ENCODE measurements at places on chromosomes 1 and 21.

DNA sequence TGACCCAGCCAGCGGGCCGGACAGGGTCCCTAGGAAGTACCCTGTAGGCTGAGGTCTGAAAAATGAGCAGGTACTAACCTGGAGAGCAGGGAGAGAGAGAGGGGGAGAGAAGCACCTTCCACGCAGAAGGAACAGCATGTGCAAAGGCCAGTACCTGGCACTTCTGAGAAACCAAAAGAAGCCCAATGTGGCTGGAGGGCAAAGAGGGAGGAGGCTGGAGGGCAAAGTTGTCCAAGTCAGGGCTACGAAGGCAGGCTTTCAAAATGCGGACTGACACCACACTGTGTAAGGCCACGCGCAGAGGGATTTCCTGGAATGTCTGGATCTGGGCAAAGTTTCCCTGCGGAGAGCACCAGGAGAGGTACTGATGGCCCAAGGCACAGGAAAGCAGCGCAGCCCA lies 64.4 kb downstream of the SSBP3 start:
- DNase-seq = no peak

DNA sequence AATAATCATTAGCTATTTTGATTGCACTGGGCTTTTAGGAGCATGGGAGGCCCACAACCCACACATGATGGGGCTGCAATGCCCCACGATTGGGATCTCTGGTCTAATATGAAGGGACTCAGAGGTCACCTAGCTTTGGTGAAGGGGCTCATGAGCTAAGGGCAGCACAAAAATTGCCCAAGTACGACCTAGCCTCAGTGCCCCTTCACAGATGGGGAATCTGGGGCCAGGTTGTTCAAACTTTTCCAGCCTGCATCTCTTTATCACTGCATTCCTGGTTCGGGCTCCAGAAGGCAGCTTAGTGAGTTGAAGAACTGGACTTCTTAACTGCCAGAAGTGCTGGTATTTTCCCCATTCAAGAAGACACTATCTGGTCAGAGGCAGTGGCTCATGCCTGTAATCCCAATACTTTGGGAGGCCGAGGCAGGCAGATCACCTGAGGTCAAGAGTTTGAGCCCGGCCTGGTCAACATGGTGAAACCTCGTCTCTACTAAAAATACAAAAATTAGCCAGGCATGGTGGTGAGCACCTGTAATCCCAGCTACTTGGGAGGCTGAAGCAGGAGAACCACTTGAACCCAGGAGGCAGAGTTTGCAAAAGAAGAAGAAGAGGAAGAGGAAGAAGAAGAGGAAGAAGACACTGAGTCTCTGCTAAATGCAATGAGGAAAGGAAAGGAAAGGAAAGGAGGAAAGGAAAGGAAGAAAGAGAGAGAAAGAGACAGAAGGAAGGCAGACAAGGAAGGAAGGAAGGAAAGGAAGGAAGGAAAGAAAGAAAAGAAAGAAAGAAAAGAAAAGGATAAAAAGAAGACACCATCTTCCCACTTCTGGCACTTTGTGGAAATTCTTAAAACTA lies 258.5 kb upstream of the IRF2BP2 start:
- no peak for DNase-seq

DNA sequence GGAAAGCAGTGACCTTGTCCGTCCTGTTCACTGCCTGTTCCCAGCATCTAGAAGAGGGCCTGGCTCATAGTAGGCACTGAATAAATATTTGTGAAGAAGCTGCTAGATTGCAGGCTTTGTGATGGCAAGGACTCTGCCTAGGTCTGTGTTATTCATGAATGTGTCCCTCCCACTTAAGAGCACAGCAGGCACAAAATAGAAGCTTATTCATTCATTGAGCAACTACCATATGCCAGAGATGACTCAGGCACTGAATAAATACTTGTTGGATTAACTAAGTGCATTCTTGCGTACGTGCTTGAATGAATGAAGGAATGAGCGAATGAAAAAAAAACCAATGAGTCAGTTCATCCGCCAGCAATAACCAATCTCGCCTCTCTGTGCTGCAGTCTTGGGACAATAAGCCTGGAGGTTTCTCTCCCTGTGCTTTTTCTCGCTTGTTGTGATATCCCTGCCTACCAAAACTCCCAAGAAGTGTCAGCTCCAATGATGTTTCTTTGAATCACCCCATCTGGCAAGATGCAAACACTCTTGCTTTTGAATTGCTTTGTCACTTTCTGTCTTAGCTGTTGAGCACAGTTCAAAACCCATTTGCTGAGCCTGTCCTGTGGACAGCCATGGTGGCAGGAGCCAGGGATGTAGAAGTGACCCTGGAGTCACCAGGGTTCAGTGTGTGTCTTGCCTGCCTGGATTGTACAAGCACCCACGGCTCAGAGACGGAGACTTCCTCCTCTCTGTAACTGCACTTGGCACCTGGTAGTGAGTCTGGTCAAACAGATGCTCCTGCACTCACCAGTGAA lies 143.9 kb downstream of the KAZN start:
- DNase-seq = no peak

DNA sequence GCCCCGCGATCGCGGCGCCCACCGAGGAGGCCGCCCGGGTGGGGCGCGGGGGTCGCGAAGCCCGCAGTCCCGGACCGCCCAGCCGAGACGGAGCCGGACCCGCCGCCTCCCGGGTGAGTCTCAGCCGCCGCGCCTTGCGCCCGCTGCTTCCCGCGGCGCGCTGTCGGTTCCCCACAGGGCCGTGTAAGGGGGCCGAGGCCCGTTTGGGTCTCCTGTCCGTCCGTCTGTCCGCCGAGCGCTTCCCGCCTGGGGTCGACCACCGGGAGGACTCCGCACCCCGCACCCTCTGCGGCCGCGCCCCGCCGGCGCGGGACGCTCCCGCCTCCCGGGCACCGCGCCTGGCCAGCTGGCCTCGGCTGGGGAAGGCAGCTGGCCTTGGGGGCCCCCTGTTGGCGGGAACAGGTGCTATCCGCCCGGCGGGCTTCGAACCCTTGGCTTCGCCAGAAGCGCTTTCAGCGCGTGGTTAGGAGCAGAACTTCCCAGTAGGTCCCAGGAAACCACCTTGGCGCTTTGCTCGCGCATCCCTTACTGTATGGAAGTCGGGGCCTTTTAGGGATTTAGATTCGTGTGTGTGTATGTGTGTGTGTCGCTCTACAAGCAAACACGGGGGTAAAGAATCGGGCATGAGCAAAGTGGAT lies 414 bp downstream of the TMEM51 start:
- peak; percentile 24 for DNase-seq

DNA sequence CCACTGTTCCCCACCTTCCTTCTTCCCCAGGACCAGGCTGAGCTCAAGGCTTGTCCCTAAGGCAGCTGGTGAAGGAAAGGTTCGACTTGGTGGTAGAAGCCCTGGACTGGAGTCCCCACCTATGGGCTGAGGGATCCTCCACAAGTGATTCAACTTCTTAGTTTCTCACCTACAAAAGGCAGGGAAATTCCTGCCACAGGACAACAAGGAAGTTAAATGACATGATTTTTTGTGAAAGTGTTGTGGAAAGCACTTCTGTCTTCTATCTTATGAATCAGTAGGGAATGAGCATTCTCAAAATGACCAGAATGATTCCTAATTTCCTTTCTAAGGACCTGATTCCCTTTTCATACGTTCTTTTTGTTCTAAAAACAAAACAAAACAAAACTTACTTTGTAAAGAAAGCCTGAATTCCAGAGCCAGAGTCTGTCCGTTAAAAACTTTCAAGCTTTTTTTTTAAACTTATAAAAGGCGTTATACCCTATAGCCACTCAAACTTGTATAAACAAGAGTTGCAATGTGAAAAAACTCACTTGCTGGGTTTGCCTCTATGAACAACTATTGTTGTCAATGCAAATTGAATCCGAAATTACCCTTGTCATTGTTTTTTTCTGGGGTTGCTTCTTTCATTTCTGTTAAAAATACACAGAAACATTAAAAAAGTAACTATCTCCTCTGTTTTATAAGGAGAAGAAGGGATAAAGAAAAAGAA lies 12.2 kb downstream of the KCNJ15 start:
- no peak for DNase-seq

DNA sequence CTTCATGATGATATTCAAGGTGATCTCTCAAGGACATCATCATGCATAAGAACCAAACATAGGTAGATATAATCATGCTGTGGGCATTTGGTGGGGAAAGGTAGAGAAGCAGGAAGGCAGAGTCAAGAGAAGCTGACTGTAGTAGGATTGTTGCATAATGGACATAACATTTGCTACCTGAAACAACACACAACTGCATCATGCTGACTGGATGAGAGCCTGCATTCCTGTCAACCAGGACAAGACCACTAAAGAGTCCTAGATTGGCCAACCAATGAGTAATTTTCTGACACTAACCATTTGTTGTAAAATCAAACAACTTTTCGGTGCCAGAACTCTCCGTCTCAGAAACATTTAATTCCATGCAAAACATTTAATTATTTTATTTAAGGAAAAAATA lies 377.2 kb downstream of the PLPP3 start:
- DNase-seq = no peak

- no peak for DNase-seq
Measured at GRCh38 chr1:177413982-177414596, 243.3 kb downstream of the BRINP2 start.

DNA sequence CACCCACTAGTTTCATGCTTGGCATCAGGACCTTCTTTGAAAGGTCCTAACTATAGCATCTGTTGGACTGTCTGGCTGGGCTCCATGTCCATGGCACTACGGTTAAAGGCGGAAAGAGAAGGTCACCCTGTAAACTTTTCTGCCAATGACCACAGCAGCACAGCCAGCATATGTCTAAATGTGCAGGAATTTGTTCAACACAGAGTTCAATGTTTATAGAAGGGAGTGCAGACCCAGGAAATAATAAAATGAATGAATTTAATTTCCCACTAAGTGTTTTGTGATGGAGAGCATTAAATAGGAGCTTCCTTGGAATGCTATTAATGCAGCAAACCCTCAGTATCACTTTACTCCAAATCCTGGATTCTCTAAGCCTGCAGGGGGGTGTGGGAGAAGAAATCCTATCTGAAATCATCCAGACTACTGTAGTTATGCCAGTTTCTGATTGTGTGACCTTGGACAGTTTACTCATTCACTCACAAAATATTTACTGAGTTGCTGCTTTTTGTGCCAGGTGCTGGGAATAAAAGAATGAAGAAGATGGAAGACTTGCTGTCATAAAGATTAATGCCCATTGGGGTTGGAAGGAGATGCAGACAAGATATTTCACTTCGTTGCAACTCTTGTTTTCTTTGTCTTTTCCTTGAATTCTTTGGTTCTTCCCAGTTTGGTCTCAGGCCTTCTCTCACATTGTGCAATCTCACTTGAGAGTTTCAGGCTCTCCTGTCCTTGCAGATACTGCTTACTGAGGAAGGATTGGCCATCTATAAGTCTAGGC lies 195.0 kb downstream of the ROR1 start:
- no peak for DNase-seq

DNA sequence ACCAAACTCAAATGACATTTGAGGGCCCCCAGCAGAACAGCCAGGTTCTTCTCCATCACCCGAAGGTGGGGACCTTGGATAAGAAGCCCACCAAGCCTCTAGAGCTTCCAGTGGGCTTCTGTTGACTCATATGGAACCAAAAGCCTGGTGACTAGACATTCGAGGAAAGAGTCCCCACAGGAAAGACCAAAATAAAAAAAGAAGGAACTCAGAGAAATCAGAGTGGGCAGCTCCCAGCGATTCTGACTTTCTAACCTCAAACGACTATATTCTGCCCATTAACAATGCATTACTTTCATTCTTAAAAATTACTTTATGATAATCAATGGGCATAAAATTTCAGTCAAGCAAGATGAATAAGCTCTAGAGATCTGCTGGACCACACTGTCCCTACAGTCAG lies 9.6 kb upstream of the CHIT1 start:
- DNase-seq = no peak

DNA sequence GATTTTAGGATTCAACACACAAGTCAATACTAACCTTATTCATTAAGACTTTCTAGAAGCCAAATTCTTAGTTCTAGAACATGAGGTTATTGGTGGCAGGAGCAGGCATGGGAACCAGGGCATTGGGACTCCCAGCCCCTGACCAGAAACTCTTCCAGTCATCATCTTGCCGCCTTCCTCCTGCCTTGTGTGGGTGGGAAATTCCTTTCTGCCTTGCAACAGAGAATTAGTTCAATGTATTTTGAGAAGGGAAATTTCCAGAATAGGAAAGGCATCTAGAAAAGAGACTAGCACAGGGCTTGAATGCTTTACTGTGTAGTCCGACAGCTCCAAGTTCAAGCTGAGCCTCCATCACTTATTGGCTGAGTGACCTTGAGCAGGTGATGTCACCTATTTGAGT lies 8.7 kb downstream of the GRHL3 start:
- no peak for DNase-seq
